Endothelial cell (in vitro differentiated cells): ENCODE measurements at places on chromosomes 5 and 9.

GRCh38 chr5:164532235-164532900, 1026.9 kb downstream of the MAT2B start:
- H3K27ac ChIP-seq = no peak overlapping the region
- no peak overlapping the region for H3K4me3 ChIP-seq
- H3K36me3 ChIP-seq = no peaks in the 10 kb centered on the region
- no peaks in the 10 kb centered on the region for H3K27me3 ChIP-seq
- no peaks in the 10 kb centered on the region for H3K4me1 ChIP-seq

DNA sequence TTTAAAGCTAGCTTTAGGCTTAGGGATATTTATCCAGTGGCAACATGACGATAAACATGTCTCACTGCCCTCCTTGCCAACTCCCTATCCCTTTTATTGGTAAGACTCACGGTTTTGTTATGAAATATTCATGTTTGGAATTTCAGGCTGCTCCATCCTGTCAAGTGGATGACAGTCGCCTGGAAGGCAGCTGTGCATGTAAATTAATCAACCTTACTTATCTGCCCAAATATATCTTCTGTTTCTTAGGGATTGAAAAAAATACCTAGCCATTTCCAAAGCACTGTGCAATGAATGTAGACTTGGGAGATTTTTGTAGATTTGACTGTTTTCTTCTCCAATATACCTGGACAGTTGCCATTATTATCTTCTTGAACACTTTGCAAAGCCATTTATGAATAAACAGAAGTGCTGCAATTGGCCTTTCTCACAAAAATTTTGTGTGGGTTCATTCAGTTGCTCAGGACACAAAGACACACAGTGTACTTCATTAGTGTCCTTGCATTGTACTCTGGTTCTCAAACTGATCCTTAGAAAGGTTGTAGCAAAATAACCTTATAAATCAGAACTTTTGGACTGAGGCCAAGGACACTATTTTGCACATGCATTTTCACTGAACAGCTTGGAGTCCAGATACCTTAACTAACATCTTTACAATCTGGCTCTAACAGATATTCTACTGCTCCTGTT, 889.4 kb upstream of the SEMA6A start:
- no peak for DNase-seq
- H3K36me3 ChIP-seq = no peaks in the 10 kb centered on the region
- H3K27ac ChIP-seq = no peak overlapping the region
- H3K4me1 ChIP-seq = peaks cover 3% of the 10 kb centered on the region

DNA sequence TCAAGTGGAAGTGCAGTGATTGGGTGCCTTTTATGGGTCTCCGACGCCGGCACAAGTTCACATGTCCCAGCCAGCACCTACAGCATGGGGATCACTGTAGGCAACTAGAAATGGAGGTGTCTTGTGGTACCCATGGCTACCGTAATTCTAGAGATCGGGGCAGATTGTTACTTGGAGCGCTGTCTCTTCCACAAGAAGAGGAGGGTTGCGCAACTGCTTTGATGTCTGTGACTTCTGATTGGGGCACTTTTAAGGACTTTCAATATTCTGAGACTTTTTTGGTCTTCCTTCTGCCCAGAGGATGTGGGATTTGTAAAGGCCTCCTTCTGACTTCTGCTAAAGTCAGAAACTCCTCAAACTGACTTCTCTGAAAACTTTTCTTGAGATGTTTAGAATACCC, 41.9 kb downstream of the GLRX start:
- H3K27me3 ChIP-seq = no peaks in the 10 kb centered on the region
- DNase-seq = no peak
- H3K27ac ChIP-seq = no peak overlapping the region
- H3K36me3 ChIP-seq = no peaks in the 10 kb centered on the region

DNA sequence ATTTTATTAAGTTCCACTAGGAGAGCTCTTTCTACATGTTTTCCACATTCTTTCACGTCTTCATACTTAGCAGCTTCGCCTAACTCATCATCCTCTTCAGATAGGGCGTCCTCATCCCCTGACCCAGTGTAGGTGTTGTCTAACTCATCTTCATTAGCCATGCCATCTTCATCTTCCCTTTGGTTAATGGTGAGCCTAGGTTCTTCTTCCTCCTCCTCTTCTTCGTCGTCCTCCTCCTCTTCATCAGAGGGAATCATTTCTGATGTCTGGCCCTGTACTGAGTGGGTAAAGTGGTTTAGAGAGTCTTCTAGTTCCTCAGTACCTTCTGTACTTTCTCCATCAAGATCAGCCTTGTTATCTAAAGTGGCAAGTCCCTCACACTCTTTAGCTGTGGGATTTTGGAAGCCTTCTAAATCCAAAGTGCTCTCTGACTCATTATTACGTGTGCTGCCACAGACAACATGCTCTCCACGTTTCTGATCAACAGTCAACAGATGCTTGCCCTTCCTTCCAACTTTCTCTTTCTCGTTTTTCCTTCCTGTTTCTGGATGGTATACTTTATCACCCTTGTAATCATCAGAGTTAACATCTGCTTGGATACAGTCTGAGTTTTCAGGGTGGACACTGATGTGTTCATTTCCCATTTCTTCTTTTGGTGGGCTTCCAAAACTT, 31.1 kb downstream of the TUT7 start:
- no peak for DNase-seq
- peaks cover 41% of the 10 kb centered on the region for H3K36me3 ChIP-seq
- no peaks in the 10 kb centered on the region for H3K27me3 ChIP-seq
- H3K27ac ChIP-seq = no peak overlapping the region
- no peak overlapping the region for H3K4me3 ChIP-seq

GRCh38 chr5:103589776-103590175, 27.2 kb upstream of the NUDT12 start:
- H3K4me3 ChIP-seq = no peak overlapping the region
- peaks cover 2% of the 10 kb centered on the region for H3K27me3 ChIP-seq
- H3K36me3 ChIP-seq = no peaks in the 10 kb centered on the region
- H3K27ac ChIP-seq = no peak overlapping the region
- no peak for DNase-seq

GRCh38 chr9:76592974-76593347, 134.0 kb downstream of the GCNT1 start:
- H3K27me3 ChIP-seq = no peaks in the 10 kb centered on the region
- H3K4me1 ChIP-seq = peaks cover 5% of the 10 kb centered on the region
- H3K4me3 ChIP-seq = no peak overlapping the region
- no peaks in the 10 kb centered on the region for H3K36me3 ChIP-seq
- no peak for DNase-seq
- no peak overlapping the region for H3K27ac ChIP-seq

GRCh38 chr9:83034587-83034986, 28.4 kb downstream of the RASEF start:
- no peak for DNase-seq
- peaks cover 1% of the 10 kb centered on the region for H3K27me3 ChIP-seq
- peaks cover 5% of the 10 kb centered on the region for H3K4me1 ChIP-seq
- H3K27ac ChIP-seq = no peak overlapping the region
- no peak overlapping the region for H3K4me3 ChIP-seq

DNA sequence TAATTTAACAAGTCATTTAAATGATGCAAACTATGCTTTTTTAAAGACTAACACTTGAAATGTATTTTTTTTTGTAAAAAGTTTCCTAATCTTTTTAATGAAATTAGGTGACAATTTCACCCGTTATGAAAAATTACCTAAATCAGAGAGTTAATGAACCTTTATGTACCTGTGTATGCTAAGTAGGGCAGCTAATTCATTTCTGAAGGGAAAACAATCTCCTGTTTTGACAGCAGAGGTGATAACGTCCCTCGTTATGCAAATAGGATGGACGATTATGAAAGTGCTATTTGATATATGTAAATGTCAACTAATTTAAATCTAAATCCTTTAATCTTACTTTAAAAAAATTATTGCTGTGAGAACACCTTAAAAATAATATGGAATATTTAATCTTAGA, 58.8 kb downstream of the MEF2C start:
- peak overlapping the region; percentile 99 for H3K27ac ChIP-seq
- no peak for DNase-seq
- H3K4me1 ChIP-seq = peaks cover 67% of the 10 kb centered on the region
- peaks cover 9% of the 10 kb centered on the region for H3K27me3 ChIP-seq
- H3K4me3 ChIP-seq = peak overlapping the region; percentile 82

DNA sequence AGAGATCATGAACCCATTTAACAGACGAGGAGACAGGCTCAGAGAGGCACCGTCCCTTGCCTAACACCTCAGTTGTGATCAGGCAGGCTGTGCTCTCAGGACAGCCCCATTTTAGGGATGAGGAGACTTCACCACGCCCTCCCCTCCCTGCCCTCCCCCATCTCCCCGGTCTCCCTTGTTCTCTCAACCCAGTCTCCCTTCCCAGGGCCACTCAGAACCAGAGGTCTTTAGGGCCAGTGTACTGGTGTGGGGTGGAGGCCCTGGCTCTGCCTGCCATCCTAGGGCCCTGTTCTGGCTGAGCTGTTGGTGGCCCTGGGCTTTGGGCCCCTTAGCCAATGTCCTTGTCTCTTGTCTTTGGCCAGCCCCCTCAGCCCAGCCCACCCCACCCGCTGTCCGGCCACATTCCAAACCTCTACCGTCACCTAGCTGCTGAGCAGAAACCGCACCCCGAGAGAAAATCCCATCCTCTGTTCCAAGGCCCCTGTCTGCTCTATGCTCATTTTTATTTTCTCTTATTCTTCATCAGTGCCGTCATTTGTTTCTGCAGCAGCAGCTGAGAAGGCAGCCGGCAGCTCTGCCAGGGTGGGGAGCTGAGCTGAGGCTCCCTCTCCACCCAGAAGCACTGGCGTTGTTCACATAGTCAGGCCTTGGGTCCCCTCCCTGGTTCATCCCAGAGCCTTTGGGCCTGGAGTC, 33.9 kb downstream of the OLFML2A start:
- peaks cover 5% of the 10 kb centered on the region for H3K4me1 ChIP-seq
- peak; percentile 36 for DNase-seq
- no peak overlapping the region for H3K4me3 ChIP-seq
- peaks cover 7% of the 10 kb centered on the region for H3K27me3 ChIP-seq
- no peaks in the 10 kb centered on the region for H3K36me3 ChIP-seq

- no peaks in the 10 kb centered on the region for H3K27me3 ChIP-seq
- no peak for DNase-seq
- peaks cover 4% of the 10 kb centered on the region for H3K4me1 ChIP-seq
- H3K36me3 ChIP-seq = no peaks in the 10 kb centered on the region
- H3K27ac ChIP-seq = no peak overlapping the region
Measured at GRCh38 chr9:22108581-22109370, 99.7 kb upstream of the CDKN2B start.
